ENCODE measurements at places on chromosomes 1 and 21.

DNA sequence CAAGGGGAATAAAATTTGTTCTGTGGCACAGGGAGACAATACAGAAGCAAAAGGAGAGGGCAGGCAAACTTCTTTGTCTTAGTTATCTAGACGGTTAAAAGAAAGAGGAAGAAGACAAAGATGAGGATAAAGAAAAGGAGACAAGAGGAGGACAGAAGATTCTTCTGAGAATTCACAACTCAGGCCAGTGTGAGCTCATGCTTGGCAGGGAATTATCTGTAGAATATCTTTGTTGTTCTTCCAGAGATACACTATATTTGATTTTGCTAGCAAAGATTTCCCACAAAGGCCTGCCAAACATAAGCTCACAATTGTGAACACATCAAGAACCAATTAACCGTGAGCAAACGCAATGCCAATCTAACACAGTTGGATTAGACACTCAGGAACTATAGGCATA lies 21.4 kb downstream of the SLC16A1 start:
- DNase-seq: no peak

DNA sequence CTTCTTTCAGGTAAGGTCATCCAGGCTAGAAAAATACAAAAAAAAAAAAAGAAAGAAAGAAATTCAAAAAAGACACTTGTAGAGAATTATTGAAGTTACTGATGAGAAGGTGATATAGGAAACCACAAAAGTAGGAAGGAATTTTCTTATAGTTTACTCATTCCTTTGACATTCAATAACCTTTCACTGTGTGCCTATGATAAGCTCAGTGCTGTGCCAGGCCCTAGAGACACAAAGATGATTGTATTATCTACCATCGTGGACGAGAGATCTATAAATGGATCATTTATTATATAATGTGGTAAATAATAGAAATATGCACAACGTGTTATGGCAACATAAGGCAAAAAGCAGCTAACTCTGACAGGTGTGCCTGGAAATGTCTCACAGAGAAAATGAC lies 109.6 kb upstream of the NGF start:
- no peak for DNase-seq

- no peak for DNase-seq
Observed at GRCh38 chr1:168963601-168964000, 142.9 kb upstream of the ATP1B1 start.

- DNase-seq: no peak
Observed at GRCh38 chr1:198913667-198914066, 274.8 kb downstream of the PTPRC start.

- no peak for DNase-seq
Observed at GRCh38 chr1:30824736-30825429, 67.3 kb upstream of the LAPTM5 start.

DNA sequence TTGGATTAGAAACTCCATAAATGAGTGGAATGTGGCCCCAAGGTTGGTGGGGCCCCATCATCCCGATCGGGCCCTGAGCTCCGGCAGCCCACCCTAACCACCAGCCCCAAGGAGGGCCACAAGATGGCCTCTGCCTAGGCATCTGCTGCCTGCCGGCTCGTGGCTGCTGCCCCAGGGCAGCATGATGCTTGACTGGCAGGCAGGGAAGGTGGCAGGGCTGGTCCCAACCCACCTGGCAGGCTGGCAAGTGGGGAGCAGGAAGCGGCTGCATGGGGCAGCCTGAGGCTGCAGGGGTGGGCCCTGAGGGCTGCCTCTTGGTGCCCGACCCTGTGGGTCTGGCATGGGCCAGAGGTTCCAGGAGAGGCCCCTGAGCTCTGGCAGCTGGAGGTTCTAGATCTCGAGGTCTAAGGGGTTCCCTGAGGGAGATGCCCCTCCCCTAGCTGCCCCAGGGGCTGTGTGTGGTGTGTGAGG lies 760 bp upstream of the GJC2 start:
- DNase-seq: no peak

DNA sequence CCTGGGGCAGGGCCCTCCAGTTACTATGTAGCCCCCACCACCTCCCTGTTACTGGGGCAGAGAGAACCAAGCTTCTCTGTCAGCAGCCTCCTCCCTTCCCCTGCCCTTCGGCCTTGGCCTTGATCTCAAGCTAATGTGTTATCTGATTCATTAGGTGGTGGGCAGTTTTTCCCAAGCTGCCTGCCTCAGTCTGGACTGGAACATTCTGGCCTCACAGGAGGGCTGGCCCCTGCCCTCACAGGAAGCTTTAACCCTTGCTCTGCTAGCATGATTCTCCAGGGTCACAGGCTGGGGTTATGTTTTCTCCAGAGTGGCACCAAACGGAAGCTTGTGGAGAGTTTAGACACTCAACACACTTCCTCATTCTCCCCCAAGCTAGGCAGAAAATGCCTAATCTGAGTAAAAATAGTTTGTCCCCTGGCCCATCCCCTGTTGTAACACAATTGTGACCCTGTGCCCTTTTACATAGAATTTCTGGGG lies 37.2 kb upstream of the SLC6A9 start:
- peak; percentile 23 for DNase-seq

- DNase-seq: no peak
Observed at GRCh38 chr1:107952989-107953388, 12.0 kb downstream of the VAV3 start.

- no peak for DNase-seq
Observed at GRCh38 chr1:162416215-162416614, 4.3 kb upstream of the SH2D1B start.

GRCh38 chr1:25615563-25616094 lies 962 bp upstream of the MAN1C1 start:
- DNase-seq: peak; percentile 32

All from globus pallidus (tissue), 1 donor.